ENCODE measurements at places on chromosomes 13 and 19.
A peak's percentile ranks its signal among the peaks of the same experiment; 100 is the strongest.

DNA sequence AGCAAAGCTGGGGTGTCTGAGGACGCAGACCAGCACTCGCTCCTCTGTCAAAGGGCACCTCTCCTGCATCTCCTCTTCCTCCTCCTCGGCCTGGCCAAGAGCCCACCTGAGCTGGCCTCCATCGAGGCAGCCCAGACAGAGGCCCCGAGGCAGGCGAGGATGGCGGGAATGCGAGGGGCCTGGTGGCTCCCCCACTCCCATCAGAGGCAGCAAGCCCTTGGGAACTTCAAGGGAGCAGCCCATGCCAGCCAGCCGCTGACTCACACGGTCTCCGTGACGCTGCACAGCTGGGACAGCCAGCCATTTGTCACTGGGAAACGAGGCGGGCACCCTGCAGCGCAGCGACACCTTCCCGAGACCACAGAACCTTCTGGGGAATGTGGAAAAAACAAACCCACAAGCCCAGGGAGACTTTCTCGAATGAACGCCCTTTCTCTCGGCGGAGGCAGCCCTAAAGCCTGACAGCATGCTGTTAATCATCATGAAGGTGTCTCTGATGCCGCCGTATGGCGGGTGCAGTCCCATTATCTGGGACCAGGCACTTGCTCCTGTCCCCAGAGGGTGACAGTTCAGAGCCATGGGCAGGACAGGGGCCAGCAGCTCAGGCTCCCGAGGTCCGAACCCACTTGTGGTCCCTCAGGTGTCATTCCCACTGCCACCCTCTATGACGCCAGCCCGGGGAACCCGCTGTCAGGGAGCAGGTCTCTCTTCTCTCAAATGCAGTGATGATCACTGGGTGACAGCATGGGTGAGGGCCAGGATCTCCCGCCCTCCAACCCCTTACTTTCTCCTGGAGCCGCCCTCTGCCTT is 53.0 kb downstream of the PEPD start:
- no peak for DNase-seq

DNA sequence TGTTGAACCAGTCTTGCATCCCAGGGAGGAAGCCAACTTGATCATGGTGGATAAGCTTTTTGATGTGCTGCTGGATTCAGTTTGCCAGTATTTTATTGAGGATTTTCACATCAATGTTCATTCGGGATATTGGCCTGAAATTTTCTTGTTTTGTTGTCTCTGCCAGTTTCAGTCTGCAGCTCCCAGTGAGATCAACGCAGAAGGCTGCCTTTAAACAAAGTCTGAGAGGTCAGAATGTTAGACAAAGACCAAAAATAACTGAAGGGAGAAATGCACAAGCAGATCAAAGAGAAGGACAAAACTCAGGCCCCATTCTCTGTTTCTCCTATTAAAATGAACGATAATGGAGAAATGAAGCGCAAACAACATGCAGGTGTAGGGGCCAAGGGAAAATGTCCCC is 170.4 kb downstream of the NHLRC3 start:
- no peak for DNase-seq

DNA sequence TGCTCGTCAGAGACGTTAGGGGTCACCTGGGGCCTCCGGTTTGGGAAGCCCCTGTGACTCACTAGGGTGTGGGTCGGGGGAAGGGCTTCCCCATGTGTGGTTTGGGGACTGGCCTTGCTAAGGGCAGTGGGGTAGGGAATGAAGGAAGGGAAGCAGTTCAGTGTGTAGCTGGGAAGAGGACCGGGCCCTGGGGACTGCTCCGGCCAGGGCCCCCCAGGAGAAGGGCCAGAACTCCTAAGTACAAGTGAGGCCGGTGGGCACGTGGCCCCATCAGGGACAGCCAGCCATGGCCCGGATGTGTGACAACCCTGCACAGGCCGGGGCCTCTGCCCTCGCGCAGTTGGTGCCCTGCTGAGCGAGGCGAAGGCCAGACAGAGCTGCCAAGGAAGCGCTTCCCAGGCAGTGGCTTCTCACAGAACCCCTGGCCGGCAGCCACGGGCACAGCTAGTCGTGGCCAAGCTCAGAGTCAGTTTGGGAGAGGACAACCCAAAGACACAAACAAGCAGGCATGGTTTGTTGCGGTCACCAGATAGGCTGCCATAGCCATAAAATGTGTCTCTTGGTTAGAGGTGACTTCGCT is 25.7 kb downstream of the TEX29 start:
- no peak for DNase-seq

- DNase-seq = peak; percentile 91
Measured at GRCh38 chr19:44356383-44357111, at the start of gene ZNF112. Gene ZNF112 (minus strand): TSS chr19:44356680. CDS start chr19:44340539, 16,141 bp downstream.

DNA sequence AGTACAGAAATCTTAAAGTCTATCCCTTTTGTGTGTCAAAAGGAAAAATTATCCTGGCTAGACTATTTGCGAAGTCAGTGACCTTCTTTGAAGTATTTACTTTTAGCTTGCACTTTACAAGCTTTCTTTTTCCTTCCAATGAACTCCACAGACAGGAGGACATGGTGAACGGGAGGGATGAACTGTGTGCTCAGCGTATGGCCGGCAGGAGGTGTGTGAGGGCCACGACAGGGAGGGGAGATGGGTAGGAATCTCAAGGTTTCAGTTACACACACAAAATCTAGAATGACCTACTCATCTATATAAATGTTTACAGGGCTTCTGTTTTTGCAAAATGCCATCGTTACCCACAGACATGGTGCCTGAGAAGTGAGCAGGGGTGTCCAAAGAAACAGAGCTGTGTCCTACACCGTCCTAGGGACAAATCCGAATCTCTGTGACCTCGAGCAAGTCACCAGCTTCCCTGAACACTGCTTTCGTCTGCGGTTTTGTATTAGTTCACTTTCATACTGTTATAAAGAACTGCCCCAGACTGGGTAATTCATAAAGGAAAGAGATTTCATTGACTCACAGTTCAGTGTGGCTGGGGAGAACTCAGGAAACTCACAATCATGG is 537.2 kb downstream of the LIG4 start:
- no peak for DNase-seq

DNA sequence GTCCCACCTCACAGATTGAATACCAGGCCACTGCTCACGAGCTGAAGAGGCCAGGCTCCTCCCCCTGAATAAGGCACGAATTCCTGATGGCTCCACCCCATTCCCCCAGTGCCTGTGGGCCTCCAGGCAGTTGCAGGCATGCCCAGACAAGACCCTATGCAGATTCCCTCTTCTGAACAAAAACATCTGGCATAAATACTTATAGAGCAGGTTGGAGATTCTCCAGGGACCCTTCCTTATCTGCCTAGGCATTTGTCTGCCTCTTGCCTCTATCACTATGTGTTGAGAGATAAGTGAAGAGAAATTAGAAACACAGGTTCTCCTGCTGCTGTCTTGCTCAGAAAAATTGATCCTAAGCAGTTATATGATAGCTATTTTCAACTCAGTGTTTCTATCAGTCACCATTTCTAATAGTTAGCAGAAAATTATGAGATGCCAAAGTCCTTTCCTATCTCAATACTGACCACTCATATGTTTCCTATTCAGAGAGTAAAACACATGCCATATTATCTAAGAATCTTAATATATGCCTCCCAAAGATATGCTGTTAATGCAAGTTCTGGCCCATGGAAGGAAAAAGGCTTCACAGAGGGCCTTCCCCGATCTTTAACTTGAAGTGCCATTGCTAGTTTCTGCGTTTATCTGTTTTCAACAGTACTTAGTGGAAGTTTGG is 364.0 kb downstream of the KCTD12 start:
- DNase-seq = no peak

DNA sequence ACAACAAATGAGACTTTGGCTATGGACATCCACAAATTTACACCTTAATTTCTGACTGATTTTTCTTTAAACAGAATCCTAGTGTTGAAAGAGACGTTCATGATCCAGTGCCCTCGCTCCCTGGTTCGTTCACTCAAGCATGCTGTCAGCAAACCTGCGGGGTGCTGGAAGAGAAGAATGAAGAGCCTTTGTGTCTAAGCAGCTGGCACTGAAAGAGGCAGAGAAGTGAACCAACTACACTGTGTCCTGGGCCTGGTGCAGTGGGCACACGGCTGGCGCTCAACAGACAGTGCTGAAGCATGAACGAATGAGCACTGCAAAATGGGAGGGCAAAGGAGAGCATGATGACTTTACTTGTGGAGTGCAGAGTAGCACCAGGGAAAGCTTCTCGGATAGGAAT is 46.8 kb downstream of the MIPEP start:
- DNase-seq = no peak

- no peak for DNase-seq
Measured at GRCh38 chr19:46635920-46636761, at the start of gene GNG8. Gene GNG8 (minus strand): TSS chr19:46636202. CDS start chr19:46634682, 1,520 bp downstream.

DNA sequence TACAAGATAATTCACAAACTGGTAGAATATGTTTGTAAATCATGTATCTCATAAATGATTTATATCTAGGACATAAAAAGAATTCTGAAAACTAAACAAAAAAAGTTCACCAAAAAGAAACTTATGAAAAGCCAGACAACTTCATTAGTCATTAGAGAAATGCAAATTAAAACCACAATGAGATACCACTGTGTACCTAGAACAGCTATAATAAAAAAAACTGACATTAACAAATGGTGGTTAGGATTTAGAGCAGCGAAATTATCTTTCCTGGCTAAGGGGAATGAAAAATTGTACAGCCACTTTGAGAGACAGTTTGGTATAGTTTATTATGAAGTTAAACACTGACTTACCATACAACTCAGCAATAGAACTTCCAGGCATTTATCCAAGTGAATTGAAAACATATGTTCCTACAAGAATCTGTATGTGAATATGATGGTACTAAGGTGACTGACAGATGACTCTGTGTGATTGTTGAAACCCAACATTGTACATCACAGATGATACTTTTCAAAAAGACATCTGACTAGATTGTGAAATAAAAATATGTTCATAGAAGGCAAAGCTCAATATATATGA is 41.8 kb downstream of the UGGT2 start:
- DNase-seq = no peak

- DNase-seq = no peak
Measured at GRCh38 chr19:5149508-5149907, 180.6 kb downstream of the KDM4B start.

GRCh38 chr13:59837101-59837500 is 326.6 kb downstream of the DIAPH3 start:
- DNase-seq = no peak

All from hindlimb muscle (tissue), 1 donor.